Cortex of kidney (tissue), 1 donor: ENCODE measurements at places on chromosomes 16 and 17.

DNA sequence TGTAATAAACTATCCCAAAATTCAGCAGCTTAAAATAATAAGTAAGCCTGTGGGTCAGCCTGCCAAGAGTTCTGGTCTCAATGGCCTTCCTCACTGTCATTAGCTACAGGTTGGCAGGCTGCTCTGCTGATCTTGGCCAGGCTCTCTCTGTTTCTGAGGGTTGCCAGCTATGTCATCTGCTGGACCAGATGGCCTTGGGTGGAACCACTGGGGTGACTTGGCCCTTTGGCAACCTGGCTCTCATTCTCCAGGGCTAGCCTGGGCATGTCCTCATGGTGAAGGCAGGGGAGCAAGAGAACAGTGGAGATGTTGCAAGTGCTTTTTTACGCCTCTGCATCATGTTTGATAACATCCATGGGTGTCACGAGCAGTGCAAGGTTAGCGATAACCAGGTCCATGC, 13.9 kb downstream of the ITGAM start:
- DNase-seq: no peak

GRCh38 chr16:13245713-13246377, 344.4 kb downstream of the SHISA9 start:
- no peak for DNase-seq

DNA sequence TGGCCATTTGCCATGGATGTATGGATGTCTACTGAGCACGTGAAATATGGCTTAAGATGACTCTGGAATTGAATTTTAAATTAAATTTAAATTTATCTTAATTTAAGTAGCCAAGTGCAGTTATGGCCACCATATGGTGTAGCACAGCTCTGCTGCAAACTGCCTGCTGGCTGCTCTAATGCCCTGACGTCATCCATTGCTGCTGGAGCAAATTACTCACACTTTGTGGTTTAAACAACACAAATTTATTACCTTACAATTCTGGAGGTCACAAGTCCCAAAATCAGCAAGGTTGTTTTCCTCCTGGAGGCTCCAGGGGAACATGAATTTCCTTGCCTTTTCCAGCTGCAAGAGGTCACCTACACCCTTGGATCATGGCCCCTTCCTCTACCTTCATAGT, 679.3 kb upstream of the EEF2KMT start:
- no peak for DNase-seq

GRCh38 chr17:22718689-22719088, 1026.4 kb downstream of the KCNJ18 start:
- no peak for DNase-seq

DNA sequence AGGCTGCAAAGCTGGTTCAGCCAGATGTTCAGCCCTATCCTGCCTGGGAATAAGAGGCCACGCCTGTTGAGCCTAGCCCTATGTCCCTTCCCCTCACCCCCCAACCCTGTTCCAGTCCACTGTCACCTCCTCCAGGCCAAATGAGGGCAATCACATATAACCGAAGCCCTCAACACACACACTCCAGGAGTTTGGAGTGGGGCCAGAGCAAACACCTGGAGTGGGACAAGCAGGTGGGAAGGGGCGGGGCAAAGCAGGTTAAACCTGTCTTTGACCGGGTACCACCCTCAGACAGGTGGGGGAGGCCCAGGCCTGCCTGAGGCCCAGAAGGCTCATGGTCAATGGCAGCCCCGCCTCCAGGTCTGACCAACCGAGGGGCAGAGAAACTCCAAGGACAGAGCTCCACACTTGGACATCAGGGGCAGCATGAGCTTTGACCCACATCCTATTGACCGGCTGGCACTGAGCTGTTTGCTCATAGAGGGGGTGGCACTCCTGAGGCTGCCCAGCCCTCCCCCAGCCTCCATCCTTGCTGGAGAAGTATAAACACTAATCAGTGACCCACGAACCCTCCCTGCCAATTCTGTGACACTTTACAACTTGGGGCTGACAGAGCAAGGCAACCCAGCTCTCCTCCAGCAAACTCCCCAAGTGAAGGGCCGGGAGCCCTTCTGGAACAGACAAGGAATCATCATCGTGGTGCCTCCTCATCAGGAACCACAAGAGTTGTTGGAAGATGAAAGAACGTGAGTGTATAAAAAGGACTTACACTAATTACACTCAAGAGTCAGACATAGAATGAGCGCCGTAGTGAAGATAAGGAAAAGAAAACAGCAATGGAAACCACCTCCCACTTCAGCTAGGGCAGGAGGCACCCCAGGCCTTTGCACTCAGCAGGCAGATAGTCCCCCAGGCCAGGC, 1.5 kb downstream of the ESRP2 start:
- no peak for DNase-seq
